Kasumi-1 (cell line): ENCODE measurements at places on chromosomes 2 and 18.

GRCh38 chr18:65737471-65737955 is 13.3 kb upstream of the CDH7 start:
- DNase-seq = no peak

DNA sequence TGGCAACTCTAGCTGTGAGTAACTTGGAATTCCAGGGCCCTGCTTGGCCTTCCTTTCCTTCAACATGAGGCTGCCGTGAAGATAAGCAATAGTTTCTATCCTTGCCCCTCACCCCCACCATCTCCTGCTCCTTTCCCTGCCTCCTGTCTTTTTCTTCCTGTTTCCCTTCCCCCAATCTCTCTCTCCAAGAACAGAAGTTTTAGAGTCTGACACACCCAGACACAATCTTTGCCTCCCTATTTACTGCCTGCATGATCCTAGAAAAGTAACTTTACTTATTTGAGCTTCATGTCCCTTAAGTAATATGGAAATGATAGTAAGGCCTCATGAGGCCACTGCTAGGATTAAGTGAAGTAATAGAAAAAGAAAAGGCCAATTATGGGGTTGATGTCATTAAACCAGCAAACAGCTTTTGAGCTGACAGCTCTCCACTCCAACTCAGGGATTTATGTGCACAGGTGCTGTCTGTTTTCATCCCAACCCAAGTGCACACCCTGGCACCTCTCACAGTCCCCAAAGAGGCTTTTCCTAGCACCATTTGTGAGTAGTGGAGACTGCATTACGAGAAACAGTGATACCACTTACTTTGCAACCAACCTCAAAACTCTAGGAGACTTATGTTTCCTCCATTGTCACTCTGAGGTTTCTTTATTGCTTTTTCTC is 123.7 kb upstream of the SIX3 start:
- no peak for DNase-seq

- no peak for DNase-seq
Measured at GRCh38 chr18:49377742-49378141, 82.7 kb downstream of the DYM start.

DNA sequence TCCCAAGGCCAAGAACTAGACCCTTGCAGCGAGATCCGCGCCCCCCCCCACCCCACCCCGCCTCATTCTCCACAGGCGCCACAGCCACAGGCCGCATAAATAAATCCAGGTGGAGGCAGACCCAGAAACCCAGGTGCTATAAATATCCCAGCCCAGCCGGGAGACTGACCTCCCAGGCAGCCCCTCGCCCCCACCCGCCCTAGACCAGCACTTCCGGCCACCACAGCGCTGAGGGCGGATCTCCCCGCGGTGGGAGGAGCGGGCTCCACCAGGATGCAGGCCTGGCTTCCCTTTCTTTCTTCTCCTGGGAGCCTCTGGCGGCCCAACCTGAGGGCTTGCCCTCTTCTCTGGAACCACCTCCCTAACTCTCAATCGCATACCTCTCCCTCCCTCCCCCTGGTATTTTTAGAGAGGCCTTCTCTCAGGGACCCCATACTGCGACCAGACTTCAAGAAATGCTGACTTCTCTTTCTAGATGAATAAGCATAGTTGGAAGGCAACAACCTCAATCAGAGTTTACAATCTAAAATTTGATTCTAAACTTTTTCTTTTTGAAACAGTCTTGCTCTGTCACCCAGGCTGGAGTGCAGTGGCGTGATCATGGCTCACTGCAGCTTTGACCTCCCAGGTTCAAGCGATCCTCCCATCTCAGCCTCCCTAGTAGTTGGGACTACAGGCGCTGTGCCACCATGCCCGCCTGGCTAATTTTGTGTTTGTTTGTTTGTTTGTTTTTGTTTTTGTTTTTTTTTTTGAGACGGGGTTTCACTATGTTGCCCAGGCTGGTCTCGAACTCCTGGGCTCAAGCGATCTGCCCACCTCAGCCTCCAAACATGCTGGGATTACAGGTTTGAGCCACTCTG is 55.0 kb downstream of the PKDCC start:
- no peak for DNase-seq

DNA sequence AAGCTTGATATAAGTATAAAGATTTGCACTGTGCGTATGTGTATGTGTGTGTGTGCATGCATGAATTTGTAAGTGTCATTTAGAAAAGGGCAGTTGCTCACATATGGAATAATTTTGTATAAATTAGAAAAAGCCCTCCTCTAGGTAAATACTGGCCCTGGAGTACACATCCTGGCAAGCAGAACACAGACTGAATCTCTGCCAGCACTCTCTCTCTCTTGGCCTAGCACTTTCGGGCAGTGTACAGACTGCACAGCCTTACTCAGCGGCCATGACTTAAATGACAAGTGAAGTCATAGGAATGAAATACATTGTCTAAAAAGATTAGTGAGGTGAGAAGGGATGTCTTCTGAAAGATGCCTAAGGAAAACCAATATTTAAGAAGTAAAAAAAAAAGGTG is 214.1 kb downstream of the RDH14 start:
- no peak for DNase-seq
